ENCODE measurements at places on chromosomes 6 and 20.

GRCh38 chr6:4370066-4370465, 234.7 kb upstream of the ECI2 start:
- DNase-seq, result no peak

GRCh38 chr6:133300896-133301295, 59.7 kb downstream of the EYA4 start:
- DNase-seq, result no peak

DNA sequence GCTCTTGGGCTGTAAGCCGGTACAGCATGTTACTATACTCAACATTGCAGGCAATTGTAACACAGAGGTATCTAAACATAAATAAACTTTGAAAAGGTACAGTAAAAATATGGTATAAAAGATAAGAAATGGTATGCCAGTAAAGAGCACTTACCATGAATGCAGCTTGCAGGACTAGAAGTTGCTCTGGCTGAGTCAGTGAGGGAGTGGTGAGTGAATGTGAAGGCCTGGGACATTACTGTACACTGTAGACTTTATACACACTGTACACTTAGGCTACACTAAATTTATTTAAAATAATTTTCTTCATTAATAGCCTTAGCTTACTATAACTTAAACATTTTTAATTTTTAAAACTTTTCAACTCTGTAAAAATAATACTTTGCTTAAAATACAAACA, 37.8 kb upstream of the ANKEF1 start:
- DNase-seq, result no peak

DNA sequence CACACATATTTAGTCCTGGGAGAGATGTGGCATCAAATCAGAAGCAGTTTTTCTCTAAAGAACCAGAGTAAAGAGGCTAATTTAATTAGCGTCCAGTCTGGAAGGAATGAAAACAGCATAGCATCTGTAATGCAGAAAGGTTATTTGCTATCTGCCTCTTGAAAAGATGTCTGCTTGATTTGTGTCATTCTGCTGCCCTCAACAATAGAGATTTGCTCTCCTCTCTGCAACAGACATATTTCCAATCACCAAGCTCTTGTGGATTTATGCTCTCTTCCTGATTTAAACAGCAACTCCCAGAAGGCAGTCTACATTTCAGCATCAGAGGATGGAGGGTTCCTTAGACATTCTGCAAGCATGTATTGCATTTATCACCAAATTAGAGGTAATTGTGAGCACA, 53.5 kb upstream of the AKAP12 start:
- DNase-seq, result no peak

DNA sequence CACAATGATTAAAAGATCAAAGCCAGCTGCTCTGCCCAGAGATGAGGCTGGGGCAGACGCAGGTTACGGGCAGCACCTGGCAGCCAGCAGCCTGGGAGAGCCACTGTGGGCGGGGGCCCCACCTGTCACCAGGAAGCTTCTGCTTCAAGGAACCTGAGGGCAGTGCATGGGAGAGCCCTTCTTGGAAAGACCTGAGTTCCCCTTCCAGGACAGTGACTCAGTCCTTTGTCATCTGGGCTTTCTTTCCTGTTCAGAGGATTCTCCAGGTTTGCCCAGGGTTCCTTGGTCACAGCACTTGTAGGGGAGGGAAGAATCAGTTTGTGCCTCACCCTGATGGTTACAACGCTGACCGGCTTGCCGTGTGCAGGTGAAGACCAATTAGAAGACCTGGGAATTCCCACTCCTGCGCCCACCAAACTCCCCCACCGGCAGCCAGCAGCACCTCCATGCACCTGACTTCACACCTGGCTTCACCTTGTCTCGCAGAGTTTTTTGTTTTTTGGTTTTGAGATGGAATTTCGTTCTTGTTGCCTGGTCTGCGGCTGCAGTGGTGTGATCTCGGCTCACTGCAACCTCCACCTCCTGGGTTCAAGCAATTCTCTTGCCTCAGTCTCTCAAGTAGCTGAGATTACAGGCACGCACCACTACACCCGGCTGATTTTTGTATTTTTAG, 2.0 kb downstream of the ZBP1 start:
- no peak for DNase-seq

GRCh38 chr6:143806282-143807102, 36.6 kb upstream of the LTV1 start:
- DNase-seq, result no peak

DNA sequence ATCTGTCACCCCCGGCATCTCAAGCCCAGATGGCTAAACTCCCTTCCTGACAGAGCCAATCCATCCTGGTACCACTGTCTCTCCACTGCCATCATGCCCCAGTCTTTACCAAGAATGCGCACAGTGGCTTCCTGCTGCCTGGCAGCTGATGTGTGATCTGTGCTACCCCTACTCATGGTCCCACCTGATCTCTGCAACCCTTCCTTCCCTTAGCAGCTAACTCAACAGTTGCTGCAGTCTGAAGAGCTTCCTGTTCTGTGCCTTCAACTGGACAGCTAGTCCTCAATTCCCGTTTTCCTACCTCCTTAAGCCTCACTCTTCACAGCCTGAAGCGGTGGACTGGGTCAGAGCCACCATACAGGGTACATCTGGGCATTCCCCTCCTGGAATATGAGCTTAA, 7.6 kb upstream of the FAM83C start:
- DNase-seq, result no peak

DNA sequence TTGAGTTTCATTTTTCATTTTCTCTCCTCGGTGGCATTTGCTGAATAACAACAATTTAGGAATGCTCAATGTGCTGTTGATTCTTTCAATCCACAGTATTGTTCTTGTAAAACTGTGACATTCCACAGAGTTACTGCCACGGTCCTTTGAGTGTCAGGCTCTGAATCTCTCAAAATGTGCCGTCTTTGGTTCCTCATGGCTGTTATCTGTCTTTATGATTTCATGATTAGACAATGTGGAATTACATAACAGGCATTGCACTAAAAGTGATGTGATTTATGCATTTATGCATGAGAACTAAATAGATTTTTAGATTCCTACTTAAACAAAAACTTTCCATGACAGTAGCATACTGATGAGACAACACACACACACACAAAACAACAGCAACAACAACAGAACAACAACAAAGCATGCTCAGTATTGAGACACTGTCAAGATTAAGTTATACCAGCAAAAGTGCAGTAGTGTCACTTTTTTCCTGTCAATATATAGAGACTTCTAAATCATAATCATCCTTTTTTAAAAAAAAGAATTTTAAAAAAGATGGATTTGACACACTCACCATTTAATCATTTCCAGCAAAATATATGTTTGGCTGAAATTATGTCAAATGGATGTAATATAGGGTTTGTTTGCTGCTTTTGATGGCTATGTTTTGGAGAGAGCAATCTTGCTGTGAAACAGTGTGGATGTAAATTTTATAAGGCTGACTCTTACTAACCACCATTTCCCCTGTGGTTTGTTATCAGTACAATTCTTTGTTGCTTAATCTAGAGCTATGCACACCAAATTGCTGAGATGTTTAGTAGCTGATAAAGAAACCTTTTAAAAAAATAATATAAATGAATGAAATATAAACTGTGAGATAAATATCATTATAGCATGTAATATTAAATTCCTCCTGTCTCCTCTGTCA, 88.1 kb downstream of the SNAP25 start:
- DNase-seq, result no peak

- DNase-seq, result no peak
Measured at GRCh38 chr6:39945626-39946025, 11.4 kb upstream of the MOCS1 start.

- DNase-seq, result no peak
Measured at GRCh38 chr20:47355489-47356219, 845 bp downstream of the ZMYND8 start.

DNA sequence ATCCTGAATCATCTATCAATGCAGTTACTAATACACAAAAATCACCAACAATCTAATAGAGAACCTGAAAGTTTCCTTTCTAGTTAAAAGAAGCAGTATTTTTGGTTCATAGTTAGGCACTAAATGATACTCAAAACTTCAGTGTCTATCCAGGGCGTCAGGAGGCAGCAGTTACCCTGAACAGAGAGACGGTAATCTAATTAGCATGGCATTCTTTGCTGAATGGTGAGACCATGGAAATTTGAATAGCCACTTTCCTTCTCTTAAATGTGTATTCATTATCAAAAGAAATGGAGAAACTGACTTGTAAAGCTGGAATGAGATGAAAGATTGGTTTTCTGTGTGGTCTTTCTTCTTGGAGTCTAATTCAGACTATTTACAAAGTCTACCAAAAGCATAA, 146.6 kb upstream of the BMP5 start:
- no peak for DNase-seq

DNA sequence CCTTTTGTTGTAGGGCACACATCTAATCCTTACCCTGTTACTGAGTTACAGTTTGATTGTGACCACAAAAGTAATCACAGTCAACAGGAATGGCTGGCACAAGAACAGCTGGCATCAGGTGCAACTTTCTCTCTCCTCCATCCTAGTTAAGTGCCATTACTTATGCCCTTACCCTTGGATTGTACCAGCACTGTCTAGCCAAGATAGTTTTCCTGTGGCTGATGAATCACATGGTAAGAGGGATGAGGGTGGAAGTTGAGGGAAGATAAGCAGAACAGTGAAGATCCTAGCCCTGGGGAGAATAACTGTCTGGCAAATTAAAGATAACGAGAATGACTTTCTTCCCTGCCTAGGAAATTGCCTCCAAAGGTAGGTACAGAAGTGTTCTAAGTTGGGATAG, 42.0 kb downstream of the RNF217 start:
- no peak for DNase-seq

DNA sequence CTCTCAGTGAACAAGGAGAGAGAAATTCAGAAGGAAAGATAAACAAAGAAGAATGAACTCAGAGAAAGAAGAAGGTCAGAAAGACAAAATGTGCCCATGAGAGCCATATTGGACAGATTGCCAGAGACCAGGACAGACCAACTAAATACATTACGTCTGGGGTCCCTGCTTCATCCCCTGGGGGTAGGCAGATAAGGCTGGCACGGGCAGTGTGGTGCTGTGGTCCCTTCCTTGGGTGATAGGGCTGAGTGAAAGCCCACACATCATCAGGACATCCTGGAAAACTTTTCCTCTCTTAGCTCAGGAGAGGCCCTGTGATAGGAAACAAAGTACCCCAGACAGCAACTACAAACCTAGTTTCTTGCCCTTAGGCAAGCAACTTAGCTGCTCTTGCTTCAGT, 13.2 kb upstream of the ARMC12 start:
- DNase-seq, result no peak

DNA sequence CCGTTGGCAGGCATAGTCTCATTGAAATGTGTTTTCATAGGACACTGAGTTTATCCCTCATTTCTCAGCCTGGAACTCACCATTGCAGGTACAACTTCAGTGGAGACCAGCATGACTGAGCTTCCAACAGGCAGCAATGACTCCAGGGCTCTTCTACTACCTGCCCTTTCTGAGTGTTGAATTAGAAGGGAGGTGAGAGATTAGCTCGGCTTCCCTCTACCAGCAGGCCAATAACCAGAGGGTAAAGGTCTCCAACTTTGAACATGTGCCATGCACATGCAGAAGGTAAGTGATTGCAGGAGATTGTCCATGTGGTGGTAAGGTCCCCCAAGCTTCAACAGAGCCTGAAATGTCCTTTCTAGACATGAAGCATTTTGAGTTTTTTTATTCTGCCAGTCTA, 233.8 kb upstream of the SUPT3H start:
- DNase-seq, result no peak

GRCh38 chr20:38191654-38192053, 26.6 kb upstream of the TGM2 start:
- no peak for DNase-seq

GRCh38 chr6:40164345-40164755, 230.1 kb upstream of the MOCS1 start:
- DNase-seq, result peak; percentile 24

DNA sequence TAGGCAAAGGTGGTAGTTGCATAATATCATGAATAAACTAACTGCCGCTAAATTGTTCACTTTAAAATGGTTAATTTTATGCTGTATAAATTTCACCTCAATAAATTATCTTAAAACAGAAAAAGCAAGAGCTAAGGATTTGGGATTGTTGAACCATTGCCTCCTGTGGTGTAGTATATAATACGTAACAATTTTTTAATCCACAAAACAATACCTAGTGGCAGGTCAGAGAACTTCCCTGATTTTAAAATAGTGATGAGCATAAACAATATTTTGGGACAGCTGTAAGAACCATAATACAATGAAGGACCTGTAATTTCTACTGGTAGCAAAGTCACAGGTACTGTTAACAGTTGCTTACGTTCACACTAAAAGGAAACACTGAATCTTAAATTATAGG, 197.4 kb upstream of the PRND start:
- DNase-seq, result no peak

DNA sequence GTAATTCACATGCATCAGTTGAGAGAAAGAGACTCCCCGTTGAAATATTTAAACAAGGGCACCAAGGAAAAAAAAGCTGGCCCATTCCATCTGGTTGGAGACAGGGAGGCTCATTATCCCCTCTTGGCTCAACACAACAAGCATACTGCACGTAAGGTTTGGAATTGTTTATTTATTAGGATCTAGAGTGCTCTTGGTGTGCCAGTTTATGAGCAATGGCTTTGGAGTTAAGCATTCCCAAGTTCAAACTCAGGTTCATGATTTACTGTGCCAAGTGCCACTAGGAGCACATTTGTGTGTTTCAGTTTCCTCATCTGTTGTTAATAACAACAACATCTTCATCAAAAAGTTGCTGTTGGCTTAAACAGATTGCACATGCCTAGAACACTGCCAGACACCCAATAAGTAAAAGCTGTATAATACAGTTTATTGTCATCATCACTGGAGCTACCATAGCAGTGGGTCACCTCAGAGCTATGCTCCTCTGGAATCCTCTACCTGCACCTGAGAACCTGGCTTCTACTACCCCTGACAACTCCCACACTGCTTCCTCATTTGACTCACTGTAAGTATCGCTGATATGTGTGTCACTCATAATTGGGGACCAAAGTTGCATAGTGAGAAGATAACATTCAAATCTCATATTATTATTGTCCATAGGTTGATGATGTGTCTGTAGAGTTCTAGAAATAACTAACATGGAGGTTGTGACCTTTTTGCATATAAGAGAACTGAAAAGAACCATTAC, 5.4 kb downstream of the SLC17A3 start:
- DNase-seq, result no peak

DNA sequence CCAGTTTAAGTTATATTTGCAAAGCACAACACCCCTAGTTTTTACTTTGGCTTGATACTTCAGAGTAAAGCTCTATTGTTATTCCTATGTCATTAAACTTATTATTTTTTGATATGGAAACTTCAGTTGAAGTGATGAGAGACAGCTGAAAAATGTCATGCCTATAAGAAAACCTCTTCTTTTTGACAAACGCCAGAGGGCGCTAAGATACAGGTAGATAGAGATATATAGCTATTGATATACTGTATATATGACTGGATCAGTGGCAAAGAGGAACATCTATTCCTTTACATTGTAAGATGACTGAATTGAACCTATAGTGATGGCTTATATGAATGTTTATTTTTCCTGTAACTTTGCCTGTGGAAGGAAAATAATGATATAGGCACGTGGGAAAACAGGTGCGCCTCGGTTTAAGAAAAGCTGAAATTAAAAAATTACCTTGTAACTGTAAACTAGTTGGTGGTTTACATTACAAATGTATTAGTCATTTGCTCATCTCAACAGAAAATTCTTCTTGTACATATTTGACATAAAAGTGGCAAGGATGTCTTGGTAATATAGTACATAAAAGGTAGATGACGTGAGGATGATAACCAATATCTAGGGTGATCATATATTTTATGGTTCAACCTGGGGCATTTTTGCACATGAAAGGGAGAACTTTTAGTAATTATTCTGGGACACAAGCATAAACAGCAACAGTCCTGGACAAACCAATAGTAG, 74.1 kb downstream of the LAMA4 start:
- peak; percentile 41 for DNase-seq
